ENCODE measurements at places on chromosomes 7 and 10.

GRCh38 chr10:78377356-78377755, 343.7 kb downstream of the RPS24 start:
- no peak for DNase-seq

DNA sequence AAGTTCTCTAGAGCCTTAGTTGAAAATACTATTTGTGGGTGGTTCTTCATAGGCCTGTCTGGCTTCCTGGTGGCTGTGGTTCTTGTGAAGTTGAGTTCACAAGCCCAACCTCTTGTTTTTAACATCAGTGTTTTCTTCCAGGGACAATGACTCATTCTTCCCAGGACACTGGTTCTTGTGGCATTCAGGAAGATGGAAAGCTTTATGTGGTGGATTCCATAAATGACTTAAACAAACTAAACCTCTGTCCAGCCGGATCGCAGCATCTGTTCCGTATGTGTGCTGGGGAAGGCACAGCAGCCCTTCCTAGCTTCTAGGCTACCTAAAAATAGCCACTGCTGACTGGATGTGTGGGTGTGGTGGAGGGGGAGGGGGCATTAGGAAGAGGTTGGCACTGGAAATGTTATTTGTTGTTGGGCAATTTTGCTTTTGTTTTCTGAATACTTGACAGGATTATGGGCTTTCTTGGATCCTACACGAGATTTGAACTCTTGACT, 3.9 kb downstream of the LSMEM1 start:
- DNase-seq, result no peak

DNA sequence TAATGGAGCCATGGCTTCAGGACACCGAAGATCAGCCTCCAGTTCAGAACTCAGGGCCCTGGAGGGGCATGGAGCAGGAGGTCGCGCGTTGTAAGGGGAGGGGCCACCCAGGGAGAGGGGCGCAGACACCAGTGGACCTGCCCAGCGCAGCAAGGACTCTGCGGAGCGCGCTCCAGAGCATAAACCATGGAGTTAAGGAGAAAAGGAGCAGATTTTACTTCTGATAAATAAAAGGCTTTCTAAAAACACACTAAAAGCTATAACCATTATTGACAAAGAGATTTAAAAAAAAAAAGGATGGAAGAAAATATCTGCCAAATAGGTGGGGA, 10.5 kb downstream of the CALY start:
- DNase-seq, result no peak

DNA sequence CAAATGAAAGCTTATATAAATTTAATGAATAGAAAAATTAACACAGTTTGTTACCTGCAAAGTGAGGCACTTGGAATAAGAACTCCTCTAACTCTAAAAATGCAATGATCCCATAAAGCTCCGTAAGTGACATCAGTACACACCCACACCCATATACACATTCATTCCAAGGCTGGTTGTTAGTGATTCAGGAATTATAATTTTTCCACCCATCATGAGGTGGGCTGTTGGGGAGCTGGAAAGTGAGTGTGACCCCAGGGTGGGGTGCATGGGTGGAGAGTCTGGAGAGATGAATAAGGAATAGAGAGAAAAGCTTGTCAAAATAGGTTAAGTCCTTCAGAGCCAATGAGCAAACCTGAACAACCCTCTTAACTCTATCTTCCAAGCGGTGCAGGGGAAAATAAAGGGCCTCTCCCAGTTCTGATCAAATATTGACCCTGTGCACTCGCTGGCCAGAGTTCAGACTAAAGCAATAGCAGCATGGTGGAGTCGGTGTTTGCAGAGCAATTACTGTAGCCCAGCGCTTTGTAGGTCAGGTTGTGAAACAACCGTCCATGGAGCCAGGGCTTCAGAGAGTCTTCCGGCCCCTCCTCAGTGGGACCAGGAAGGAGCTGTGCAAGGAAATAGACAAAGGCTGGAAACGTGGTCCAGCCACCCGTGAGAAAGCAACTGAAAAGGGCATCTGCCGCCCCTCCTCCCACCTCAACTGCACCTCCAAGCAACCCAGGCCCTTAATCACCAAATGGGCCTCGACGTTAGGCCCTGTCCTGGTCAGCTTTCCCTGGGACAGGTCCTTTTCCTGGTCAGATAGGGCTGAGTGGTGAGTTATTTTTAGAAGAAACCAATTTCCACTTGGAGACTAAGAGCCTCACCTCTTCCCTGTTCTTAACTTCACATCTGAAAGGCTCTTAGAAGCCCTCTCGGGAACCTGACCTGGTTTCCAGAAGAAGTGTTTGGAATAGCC, 61.2 kb downstream of the SH3PXD2A start:
- no peak for DNase-seq

GRCh38 chr7:17315974-17316373, 17.5 kb downstream of the AHR start:
- no peak for DNase-seq

- no peak for DNase-seq
These were observed 103.7 kb upstream of the ANKRD1 start for GRCh38 chr10:91024541-91024940.

DNA sequence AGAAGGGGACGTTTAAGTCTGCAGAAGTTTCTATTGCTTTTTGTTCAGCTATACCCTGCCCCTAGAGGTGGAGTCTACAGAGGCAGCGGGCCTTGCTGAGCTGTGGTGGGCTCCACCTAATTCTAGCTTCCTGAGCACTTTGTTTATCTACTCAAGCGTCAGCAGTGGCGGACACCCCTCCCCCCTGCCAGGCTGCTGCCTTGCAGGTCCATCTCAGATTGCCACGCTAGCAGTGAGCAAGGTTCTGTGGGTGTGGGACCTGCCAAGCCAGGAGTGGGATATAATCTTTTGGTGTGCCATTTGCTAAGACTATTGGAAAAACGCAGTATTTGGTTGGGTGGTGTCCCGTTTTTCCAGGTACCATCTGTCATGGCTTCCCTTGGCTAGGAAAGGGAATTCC, 147.3 kb upstream of the PRPS1L1 start:
- DNase-seq, result no peak

- DNase-seq, result no peak
These were observed 41.7 kb downstream of the DNAJC1 start for GRCh38 chr10:21961847-21962246.

GRCh38 chr10:7611909-7612308, 54.9 kb downstream of the ITIH5 start:
- DNase-seq, result no peak

DNA sequence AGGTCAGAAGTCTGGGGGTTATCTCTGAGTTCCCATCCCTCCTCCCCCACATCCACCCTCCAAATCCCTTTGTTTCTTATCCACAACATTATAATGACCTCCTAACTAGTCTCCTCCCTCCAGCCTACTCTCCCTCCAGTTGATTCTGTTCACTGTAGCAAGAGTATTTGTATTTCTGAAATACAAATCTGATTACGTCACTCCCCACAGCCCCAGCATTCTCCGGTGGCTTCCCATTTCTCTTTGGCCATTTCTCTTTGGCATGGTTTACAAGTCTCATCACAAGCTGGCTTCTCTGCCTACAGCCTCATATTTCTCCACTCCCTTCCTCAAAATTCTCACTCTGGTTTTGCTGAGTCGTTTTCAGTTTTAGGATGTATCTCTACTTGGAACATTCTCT, 24.6 kb upstream of the MRPS33 start:
- no peak for DNase-seq

GRCh38 chr10:60906411-60906810, 37.6 kb downstream of the RHOBTB1 start:
- DNase-seq, result no peak

- no peak for DNase-seq
These were observed 953.2 kb downstream of the SORCS3 start for GRCh38 chr10:105594296-105594695.

DNA sequence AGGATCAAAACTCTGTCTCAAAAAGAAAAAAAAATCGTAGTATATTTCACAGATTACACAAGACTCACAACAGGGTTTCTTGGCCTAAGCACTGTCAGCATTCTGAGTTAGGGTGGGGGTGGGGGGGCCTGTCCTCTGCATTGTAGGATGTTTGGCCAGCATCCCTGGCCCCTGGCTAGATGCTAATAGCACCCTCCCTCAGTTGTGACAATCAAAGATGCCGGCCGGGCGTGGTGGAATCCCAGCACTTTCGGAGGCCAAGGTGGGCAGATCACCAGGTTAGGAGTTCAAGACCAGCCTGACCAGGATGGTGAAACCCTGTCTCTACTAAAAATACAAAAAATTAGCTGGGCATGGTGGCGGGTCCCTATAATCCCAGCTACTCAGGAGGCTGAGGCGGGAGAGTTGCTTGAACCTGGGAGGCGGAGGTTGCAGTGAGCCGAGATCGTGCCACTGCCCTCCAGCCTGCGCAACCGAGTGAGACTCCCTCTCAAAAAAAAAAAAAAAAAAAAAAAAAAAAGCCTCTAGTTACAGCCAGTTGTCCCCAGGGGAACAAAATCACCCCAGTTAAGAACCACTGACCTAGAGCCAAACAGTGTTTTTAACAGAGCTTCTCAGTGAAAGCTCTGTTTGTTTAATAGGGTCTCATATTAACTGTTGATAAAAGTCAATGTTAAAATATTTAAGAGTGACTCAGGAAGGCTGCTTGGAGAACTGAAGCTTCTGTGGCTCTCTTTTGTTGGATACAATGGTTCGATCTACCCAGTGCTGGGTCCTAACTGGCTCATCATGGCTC, 161.0 kb upstream of the FAM171A1 start:
- DNase-seq, result no peak

GRCh38 chr7:127437837-127438236, 45.3 kb upstream of the ZNF800 start:
- no peak for DNase-seq

- DNase-seq, result no peak
These were observed 5.3 kb downstream of the CPXM2 start for GRCh38 chr10:123886292-123886691.

DNA sequence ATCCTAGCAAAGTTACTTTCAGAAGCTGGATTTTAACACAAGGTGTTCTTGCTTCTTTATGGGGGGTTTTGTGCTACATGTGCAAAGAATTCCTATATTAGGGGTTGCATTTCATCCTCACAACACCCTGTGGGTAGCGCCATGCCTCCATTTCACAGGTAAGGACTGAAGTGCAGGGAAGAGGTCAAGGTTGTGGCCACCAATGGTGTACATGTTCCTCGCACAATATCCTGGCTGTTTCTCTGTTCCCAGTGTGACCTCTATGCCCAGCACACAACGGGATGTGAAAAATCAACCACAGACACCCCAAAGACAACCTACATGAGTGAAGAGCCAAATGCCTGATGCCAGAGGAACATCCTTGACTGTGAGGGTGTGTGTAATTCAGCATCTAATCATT, 80.8 kb downstream of the CHST15 start:
- no peak for DNase-seq

DNA sequence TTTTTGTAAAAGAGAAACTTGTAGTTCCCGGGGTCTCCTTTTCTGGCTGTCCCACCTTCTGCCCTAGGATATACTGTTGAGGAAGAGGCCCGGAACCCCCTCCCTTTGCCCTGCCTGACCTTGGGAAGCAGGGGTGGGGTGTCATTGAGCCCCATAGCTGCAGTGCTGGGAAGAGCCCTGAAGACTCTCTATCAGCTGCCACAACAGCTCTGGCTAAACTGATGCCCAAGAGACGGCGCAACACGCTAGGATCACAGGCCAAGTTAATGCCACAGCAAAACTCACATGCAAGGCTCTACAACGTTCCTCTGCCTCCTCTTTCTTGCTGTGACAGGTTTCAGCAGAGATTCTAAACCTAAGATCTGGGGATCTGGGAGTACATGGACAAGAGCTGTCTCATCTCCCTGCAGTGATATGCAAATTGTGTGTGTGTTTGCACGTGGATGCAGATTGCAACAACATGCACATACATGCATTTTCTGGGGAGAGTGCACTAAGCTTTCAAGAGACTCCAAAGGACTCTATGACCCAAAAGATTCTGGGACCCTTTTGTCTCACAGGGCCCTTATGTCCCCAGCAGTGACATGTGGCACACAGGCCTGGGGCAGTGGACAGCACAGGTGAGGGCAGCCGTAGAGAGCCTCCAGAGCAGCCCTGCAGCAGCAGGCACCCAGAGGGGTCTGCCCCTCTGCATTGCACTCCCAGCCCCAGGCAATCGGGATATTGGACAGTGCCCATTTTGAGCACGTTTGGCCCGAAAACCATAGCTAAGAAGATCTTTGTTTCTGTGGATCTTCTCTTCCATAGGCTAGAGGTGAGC, 2.5 kb downstream of the RASSF4 start:
- DNase-seq, result no peak

- no peak for DNase-seq
These were observed 85.5 kb upstream of the CACUL1 start for GRCh38 chr10:118840071-118840775.

- DNase-seq, result no peak
These were observed 81.0 kb downstream of the SNX10 start for GRCh38 chr7:26372704-26373103.

GRCh38 chr10:29714096-29714874, 79.5 kb upstream of the SVIL start:
- DNase-seq, result no peak

DNA sequence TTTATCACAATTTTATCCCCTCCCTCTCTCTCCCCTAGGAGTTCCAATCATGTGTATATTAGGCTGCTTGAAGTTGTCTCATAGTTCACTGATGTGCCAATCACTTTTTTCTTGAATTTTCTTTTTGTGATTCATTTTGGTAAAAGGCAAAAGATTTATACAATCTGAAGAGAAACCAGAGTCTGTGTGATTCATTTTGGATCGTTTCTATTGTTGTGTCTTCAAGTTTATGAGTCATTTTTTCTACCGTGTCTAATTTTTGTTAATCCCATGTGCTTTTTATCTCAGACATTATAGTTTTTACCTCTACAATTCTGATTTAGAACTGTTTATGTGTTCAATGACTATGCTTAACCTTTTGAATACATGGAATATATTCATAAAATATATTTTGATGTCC, 483.9 kb upstream of the AUTS2 start:
- no peak for DNase-seq

- DNase-seq, result no peak
These were observed 261.0 kb downstream of the GRID1 start for GRCh38 chr10:86105640-86106039.

GRCh38 chr7:143393267-143394041, 12.3 kb downstream of the ZYX start:
- no peak for DNase-seq

DNA sequence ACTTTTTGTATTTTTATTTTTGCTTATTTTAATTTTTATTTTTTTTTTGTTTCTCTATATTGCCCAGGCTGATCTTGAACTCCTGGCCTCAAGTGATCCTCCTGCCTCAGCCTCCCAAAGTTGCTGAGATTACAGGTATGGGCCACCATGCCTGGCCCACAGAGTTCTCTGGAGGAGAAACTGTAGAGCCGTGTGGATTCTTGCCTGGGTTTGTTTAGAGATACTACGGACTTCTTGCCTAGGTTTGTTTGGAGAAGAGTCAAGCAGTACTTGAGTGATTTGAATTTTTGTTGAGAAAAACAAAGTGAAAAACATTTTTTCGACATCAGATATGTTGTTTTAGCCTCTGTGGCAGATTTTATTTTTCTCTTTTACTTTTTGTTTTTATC, 99.0 kb downstream of the CAMK1D start:
- DNase-seq, result no peak

DNA sequence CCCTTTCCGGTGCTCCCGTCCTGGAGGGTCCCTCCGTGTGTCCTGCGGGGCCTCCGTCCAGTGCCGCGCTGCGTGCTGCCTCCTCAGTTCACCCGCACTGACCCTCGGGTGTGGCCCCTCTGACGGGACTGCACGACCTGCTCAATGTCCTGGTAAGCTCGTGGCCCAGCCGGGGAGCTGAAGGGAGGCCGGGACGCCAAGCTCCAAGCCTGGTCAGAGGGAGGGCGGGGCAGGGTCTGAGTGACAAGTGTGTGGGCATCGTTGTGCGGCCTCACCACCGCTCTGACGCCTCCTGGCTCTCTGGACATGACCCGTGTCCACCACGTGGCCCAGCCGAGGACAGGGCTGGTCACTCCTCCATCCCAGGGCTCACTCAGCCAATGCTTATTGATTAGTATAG, 25.9 kb downstream of the FAM20C start:
- DNase-seq, result no peak

GRCh38 chr7:155213955-155214740, 83.5 kb upstream of the INSIG1 start:
- DNase-seq, result no peak
